Stimulated activated CD8-positive, alpha-beta memory T cell treated with anti-CD3 and anti-CD28 coated beads, Interleukin-12 subunit alpha, Interleukin-12 subunit beta, amount 100 ng/mL, for 1 hour (primary cell): ENCODE measurements at places on chromosomes 1 and 21.
A peak's percentile ranks its signal among the peaks of the same experiment; 100 is the strongest.

DNA sequence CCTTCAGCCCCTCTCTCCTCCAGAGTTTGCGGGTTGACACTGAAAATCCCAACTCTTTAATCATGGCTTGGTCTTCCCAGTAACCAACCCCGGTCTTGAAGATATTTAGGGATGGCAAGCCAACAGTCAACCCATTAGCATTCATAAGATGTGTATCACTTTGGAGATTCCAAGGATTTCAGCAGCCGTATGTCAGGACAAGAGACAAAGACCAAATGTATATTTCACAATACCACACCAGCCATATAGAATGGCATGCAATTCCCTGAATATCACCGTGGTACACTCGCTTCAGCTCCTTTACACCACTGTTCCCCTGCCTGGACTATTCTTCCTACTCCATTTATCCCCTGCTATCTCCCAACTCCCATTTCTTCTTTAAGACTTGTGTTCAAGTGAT, 109.2 kb downstream of the CSMD2 start:
- DNase-seq = no peak

DNA sequence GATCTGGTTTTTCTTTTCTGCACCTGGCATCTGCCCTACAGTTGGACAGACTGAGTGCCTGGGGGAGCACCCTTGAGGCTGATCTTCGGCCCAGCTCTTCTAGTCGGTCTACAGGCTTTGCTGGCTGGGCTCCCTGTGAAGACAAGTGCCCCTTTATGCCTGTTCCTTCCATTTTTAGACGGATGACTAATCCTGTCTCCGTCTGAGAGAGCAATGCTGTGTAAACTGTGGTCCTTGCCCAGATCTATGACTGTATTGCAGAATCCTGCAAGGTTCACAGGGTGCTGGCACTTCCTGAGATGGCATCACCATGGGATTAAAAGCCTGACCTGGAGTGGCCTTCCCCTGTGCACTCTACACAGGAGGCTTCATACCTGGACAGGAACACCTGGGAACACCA, 47.6 kb upstream of the SAMD13 start:
- no peak for DNase-seq

- no peak for DNase-seq
Measured at GRCh38 chr1:86068841-86069756, 87.5 kb downstream of the COL24A1 start.

DNA sequence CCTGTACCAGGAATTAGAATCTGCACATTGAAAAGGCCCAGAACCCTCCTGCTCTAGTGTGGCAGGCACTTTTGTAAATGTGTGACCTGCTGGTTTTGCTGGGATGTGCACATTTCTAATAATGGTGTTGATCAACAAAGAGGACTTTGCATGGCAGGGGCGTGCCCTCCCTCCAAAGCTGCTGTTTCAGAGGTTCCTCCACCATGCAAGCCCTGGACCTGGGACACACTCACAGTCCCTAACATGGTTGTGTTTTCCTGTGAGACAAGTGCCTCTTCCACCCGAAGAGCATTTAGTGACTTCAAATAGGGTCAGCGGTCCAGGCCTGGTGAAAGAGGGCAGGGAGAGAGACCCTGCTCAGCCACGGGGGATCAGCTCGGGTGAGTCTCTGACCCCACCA, 28.1 kb downstream of the TENT5C start:
- DNase-seq = no peak

GRCh38 chr1:157725221-157725577, 24.6 kb upstream of the FCRL3 start:
- DNase-seq = no peak

DNA sequence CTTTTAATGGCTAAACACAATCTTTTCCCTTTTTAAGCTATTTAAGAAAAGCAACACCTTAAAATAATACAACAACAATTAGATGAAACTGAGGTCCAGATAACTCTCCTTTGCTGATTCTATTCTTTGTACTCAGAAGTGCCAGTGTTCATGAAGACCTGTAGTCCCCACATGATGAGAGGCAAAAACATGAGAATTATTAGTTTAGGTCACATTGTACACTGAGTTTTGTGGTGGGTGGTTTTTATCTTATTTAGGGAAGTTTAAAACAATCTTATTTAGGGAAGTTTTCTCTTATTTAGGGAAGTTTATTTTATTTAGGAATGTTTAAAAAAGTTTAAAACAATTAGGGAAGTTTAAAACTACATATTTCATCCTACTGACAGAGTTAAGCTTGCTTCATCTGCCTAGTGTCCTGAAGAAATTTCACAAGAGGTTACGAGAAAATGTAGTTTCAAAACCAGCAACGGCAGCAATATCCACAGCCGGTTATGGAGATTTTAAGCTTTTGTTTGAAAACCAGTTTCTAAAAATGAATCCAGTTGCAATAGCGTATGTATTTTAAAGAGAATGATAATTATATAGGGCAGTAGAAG, 7.8 kb upstream of the OR14I1 start:
- DNase-seq = no peak

DNA sequence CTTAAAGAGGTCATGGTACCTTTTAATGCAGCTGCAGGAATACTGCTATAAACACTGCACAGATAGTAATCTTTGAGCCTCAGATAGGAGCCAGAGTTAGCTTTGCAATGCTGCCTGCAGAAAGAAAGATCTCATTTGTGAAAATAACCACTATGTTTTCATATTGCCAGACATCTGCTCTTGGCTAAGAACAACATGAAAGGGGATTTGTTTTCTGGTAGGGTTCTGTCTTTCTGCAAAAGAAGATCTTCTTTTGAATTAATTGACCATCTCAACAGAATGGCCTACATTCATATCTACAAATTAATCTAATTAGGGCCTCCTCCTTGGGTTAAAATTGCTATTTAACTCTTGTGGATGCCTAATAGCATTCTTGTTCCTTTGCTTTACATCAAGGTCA, 177.6 kb upstream of the DPYD start:
- DNase-seq = no peak

DNA sequence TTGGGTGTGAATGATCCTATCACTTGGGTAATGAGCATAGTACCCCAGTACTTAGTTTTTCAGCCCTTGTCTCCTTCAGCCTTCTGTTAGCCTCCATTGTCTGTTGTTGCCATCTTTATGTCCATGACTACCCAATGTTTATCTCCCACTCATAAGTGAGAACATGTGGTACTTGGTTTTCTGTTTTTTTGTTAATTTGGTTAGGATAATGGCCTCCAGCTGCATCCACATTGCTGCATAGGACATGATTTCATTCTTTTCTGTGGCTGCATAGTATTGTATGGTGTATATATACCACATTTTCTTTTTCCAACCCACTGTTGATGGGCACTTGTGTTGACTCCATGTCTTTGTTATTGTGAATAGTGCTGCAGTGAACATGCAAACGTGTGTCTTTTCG, 39.6 kb upstream of the GPR52 start:
- DNase-seq = no peak

GRCh38 chr21:14762327-14762726, 216.2 kb upstream of the SAMSN1 start:
- no peak for DNase-seq

DNA sequence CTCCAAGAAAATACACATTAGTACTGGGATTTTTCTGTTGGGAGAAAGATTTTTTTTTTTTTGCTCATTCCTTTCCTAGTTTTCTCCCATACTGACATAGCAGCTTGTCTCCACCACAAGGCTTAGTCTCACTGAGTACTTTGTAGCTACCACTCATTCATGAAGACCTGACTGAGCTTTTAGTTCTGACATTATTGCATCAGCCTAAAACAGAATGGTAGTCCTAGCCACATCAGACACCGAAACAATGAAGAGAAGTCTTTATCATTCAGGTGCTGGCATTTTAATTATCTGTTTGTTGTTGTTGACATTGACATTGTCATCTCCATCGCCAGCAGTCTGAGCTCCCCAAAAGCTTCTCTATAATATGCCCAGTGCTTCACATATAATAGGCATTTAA, 21.1 kb upstream of the C1orf21 start:
- DNase-seq = no peak

DNA sequence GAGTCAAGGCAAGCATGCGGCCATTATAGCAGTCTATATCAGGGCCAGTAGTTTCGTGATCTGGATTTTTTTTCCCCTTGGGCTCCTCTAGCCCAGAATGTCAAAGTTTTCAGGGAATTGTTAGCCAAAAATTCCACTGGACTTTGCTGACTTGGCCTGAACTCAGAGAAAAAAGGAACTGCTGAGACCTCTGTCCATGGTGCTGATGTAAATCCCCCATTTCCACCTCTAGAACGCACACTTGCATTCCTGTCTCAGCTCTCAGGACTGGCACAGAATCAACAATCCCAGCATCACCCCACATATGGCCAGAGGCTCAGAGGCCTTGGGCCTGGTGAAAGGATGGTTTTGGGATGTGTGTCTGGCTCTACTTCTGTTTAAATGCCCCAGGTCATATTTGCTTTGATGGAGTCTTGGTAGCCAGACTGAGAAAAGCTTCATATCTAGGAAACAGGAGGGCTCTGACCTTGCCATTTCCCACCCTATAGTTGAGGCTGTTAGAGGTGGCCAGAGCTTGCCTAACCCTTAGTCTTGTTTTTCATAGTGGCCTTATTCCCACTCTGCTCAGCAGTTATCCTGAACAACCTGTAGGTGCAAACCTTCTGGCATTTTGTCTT, 16.9 kb upstream of the EFCAB14 start:
- DNase-seq = no peak

DNA sequence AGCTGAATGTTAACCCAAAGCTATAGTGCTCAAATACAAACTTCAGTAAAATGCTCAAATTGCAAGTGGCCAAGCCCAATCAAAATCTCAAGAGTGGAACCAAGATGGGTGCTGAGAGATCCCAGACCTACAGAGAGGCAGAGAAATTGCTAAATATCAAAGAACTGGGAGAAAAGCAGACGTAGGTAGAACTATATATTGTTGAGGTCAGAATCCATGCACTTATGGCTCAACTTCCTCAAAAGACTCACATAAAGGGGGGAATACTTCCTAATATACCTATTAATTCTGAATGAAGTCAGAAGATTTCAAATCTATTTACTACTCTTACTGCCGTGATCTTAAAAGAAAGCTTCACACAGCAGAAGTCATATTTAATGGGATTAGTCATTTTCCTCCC, 65.2 kb downstream of the PUM1 start:
- no peak for DNase-seq

GRCh38 chr1:24555591-24556413, at the start of gene NCMAP:
NCMAP (plus strand) TSS chr1:24556087; CDS start chr1:24595431, 39,344 bp downstream.
- peak; percentile 26 for DNase-seq

- peak; percentile 57 for DNase-seq
Measured at GRCh38 chr1:178532392-178532791, 19.5 kb downstream of the TEX35 start.

- DNase-seq = no peak
Measured at GRCh38 chr1:44677201-44677766, 2.8 kb downstream of the ARMH1 start.

GRCh38 chr1:45925728-45926287, 122.4 kb downstream of the MAST2 start:
- DNase-seq = no peak
